Skeletal muscle cell (primary cell): ENCODE measurements at places on chromosomes 11 and 22.

- DNase-seq: no peak
Observed at GRCh38 chr11:121095561-121095960, 5.5 kb upstream of the TECTA start.

DNA sequence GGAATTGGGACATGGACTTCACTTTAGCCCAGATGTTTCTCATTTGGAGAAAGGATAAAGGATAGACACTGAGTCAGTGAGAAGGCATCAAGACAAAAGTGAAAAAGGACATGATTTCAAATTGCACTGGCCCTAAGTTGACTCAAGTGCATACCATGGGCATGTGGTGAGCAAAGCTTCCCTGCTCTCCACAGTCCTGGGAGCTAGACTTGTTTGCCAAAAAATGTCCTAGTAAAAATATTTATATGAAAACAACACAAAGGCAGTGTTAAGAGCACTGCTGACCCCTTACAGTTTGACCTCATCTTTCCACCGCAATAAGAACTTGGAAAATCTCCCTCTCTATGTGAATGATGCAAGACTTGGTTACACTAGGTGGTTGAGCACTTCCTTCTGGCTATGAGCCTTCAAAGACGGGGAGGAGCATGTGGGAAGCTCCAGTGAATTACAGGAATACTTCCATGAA lies 46.5 kb upstream of the FIBIN start:
- peak; percentile 100 for DNase-seq

- DNase-seq: no peak
Observed at GRCh38 chr11:95788921-95789505, 569 bp downstream of the FAM76B start.

- DNase-seq: no peak
Observed at GRCh38 chr11:19187114-19187832, 14.5 kb downstream of the CSRP3 start.

- no peak for DNase-seq
Observed at GRCh38 chr22:22945195-22945594, 57.6 kb downstream of the IGLL5 start.
